ENCODE measurements at places on chromosomes 7 and 10.

GRCh38 chr10:62067560-62067959 lies 166.1 kb downstream of the ARID5B start:
- no peak for DNase-seq

GRCh38 chr10:17445400-17445998 lies 8.9 kb downstream of the ST8SIA6 start:
- DNase-seq: no peak

- DNase-seq: no peak
Observed at GRCh38 chr7:57437581-57437980, 12.4 kb upstream of the ZNF716 start.

GRCh38 chr10:31508882-31509281 lies 189.9 kb downstream of the ZEB1 start:
- DNase-seq: no peak

DNA sequence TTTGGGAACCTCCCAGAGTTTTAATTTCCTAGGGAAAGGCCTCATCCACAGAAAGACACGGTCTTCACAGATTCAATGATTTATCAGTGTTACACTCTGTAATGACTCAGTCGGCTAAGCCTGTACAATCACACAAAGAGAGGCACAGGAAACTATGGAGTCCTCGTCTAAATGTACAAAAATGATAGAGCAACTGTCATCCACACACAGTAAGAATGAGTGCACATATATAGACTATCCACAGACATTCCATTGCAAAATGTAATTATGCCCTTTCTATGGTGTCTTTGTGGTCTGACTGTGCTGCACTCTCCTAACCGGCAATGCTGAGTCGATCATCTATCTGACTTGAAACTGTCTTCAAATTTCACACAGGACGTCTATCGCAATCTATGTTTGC lies 3.5 kb upstream of the NAMPT start:
- DNase-seq: no peak

- peak; percentile 52 for DNase-seq
Observed at GRCh38 chr7:137423321-137423720, 79.8 kb upstream of the PTN start.

DNA sequence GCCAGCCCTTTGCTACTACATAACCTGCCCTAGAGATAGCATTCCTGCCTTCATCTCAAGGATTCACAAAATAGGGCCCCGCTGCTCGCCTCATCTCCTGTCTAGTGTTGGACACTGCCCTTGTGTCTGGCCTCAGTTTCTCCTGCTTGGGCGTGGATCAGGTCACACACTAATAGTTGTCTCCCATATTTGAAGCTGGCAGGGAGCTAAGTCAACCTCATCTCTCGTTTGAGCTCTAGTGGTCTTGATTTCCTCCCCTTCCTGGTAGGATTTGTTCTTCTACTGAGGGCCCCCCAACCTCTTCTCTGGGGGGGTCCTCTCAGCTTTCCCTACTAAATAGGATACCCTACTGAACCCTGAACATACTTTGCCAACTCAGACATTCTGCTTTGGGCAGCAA lies 42.2 kb downstream of the ADCYAP1R1 start:
- no peak for DNase-seq

DNA sequence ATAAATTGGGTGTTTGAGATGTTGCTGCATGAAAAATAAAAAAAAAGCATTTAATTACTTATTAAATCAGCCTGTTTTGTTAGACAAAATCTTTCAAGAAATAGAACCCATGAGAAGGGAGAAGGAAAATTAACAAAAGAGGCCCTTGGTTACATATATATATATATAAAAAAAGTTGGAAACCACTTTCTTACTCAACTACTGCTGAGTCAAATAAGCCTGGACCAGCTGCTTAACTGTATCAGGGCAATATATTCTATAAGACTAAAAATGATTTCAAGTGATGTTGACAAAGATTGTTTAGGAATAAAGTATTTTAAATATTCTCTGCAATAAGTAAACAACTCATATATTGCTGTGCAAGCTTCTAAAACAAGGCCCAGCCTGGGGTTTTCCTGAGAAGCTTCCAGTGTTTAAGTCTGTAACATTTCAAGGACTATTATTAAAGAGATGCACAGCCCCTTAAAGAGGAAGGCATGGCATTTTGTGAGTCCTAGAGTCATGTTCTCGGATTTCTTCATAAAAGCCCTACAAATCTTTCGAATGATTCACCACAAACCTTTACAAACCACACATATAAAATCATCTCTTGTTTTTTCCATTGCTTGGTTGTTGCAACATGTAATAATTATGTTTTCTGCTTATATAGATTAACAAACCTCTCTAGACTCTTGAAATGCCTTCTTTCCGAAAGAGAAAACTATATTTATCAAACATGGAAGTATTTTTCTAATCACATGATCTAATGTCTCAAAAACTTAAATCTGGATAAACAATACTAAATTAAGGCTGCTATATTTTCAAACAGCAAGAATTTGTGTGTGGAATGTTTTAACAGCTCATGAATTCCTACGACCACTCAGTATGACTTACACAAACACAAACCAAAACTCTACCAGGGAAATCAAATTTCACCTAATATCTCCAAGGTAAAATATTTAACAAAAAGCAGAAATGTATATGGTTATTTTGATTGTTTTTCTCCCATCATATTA lies 14.3 kb downstream of the JAZF1 start:
- peak; percentile 86 for DNase-seq

DNA sequence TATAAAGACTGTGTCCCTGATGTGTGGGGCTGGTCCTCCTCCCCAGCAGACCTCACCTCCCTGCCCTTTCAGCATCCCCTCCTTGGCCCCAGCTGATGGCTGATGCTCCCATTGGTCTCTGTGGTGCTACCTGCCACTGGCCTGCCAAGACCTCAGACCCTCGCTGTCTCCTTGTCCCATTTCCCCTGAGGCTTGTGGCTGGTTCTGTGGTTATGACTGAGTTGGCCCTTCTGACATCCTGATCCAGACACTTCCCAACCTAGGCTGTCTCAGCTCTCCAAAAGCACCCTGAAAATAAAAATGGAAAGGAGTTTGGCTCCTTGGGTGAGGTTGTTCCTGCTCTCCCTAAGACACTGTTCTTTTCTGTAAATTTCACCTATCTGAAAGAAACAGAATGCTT lies 214.2 kb downstream of the RPS24 start:
- DNase-seq: no peak

DNA sequence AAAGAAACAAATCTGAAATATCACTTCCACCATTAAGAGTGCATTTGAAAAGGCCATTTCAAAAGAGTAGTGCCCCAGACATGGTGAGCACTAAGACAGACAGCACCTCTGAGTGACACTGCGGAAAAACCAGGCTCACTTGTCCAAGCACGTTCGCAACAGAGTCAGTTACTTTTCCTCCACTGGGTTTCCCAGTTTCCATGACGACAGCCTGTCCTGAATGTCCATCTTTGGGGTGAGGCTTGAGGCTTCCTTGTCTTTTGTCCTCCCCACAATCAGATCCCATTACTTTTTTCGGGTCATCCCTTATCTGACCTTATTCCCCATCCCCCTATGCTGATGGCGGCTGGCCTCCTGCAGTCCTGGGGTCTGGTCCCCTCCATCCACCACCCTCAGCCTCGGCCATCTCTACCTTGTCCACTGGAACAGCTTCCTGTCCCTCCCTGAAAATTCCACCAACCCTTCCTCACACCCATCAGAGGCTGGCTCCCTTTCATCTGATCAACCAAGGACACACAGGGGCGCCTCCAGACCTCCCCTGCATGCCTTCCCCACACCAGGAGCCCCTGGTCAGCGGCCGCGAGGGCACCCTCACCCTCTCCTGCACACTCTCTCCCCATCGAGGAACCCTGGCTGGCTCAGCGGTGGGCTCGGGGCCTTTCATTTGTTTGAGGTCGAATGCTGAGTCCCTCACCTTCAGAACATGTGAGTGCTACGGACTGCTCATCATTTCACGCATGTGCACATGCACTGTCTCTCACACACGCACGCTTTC lies 363.6 kb downstream of the DNAJB6 start:
- no peak for DNase-seq

DNA sequence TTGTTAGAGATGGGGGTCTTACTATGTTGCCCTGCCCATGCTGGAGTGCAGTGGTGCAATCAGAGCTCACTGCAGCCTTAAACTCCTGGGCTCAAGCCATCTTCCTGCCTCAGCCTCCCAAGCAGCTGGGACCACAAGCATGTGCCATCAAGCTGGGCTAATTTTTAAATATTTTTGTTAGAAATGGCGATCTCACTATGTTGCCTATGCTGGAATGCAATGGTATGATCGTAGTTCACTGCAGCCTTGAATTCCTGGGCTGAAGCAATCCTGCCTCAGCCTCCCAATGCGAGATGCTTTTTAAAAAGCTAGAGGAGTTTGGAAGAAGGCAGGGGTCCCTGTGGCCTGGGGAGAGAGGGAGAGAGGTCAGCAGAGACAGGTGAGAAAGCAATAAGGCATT lies 600.1 kb upstream of the AUTS2 start:
- DNase-seq: no peak

DNA sequence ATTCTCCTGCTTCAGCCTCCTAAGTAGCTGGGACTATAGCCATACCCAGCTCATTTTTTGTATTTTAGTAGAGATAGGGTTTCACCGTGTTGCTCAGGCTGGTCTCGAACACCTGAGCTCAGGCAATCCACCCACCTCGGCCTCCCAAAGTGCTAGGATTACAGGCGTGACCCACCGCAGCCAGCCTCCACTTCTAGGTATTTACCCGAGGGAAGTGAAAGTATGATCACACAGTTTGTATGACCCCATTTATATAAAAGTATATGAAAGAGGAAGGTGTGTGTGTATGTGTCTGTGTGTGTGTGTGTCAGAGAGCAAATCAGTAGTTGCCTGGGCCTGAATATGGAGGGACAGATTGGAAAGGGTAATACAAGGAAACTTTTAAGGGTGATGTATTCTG lies 2.0 kb upstream of the PURB start:
- DNase-seq: no peak

DNA sequence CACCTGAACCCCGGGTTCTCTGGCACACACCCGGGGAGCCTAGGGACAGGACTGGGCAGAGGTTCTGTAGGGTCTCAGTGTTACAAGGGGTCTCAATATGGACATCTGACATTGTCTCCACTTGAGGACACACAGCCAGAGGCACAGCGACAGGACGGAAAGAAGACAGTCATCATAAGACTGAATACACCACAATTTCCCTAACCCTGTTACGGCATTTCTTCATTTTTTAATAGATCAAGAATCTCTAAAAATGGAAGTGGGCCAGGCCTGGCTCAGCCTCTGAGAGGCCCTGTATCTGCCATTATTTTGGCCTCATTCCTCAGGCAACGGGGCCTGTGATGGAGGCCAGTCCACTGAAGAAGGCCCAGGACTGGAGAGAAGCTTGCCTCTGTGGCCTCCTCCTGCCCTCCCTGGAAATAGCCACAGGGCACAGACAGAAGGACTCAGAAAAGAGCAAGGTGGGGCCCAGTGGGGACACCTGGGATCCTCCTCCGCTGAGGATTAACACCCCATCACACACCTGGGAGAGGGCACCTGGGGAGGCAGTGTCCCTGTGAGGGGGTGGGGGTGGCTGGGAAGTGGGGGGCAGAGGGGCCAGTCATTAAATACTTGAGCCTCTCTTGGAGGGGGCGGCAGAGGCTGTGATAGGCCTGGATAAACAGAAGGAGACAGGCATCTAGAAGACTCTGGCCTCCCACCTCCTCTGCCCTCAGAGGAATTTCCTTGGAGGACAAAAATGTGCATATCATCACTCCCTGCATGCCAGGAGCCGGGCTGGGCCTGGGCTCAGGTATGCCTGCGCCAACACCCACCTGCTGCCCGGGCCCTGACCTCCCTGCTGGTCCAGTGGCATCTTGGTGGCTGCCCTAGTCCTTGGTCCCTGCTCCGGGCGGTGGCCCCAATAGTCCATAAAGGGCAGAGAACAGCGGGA lies 8.0 kb downstream of the SPOCK2 start:
- no peak for DNase-seq

GRCh38 chr7:106071999-106072714 lies 40.0 kb downstream of the SYPL1 start:
- no peak for DNase-seq

DNA sequence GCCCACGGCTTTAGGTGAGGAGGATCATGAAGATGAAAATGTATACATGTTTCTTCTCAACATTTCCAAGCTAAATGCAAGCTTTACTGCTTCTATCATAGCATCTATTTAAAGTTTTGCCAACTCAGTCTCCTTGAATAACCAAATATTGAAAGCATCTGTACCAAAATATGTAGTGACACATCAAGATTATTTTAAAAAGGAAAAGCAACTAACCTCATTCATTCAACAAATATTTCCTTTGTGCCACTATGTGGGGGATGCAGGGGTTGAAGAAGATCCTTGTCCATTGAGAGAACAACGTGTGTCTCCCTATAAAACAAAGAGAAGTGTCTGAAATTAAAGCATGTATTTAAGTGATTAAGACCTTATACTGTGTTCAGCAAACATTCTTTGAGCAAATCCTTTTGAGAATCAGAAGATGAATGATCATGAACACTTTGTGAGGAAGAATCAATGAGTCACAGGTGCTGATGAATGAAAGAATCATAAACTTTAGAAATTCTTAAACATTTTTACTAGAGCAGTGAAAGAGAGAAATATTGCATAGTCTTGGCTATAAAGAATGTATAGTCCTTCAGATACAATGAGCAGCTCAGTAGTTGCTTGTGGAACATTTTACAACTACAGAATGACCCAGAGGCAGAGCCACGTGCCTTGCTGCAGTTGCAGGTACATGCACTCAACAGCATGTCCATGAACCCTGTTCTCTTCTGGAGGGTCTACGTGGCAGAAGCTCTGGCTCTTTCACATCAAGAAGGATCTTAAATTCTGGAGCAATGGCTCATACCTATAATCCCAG lies 13.9 kb downstream of the TAS2R60 start:
- peak; percentile 45 for DNase-seq

DNA sequence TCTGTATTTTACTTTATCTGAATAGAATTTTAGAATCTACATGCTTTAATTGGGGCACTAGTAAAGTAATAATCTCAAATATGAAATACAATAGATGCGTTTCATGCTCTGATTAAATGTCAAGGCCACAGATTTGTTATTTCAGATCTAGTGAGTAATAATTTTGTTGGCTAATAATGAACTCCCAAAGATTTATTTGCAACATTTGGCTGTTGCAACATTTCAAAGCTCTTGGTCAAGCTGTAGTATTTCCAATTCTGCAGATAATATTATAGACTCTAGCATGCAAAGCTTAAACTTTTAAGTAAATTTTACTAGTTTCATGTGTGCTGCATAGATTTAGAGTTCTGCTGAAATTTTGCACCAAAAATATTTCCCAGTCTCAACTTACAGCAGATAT lies 16.7 kb downstream of the LRRN3 start:
- peak; percentile 65 for DNase-seq

- no peak for DNase-seq
Observed at GRCh38 chr7:122315507-122316466, 11.2 kb upstream of the FEZF1 start.

DNA sequence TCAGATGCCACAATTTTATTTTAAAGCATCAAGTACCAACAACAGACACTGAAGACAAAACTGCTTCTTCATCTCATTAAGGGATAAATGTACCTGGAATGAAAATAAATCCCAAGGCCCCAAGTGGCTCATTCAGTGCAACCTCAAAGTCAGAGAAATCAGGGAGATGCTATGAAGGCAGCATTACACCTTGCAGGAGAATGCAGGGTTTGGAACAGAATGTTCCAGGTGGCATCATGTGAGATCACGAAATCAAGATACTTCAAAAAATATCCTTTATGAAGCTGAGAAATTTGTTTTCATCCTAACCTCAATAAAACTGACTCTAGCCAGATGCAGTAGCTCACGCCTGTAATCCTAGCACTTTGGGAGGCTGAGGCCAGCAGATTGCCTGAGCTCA lies 477.1 kb downstream of the PLXNA4 start:
- DNase-seq: no peak
